ENCODE measurements at places on chromosomes 13 and 19.

- no peak for DNase-seq
These were observed 4.8 kb upstream of the CTXN1 start for GRCh38 chr19:7930765-7931164.

GRCh38 chr19:45825917-45826893 lies 11.1 kb upstream of the RSPH6A start:
- no peak for DNase-seq

GRCh38 chr19:10335352-10335985 lies 2.1 kb upstream of the RAVER1 start:
- DNase-seq: no peak

- DNase-seq: no peak
These were observed 9.2 kb downstream of the ONECUT3 start for GRCh38 chr19:1762243-1763117.

DNA sequence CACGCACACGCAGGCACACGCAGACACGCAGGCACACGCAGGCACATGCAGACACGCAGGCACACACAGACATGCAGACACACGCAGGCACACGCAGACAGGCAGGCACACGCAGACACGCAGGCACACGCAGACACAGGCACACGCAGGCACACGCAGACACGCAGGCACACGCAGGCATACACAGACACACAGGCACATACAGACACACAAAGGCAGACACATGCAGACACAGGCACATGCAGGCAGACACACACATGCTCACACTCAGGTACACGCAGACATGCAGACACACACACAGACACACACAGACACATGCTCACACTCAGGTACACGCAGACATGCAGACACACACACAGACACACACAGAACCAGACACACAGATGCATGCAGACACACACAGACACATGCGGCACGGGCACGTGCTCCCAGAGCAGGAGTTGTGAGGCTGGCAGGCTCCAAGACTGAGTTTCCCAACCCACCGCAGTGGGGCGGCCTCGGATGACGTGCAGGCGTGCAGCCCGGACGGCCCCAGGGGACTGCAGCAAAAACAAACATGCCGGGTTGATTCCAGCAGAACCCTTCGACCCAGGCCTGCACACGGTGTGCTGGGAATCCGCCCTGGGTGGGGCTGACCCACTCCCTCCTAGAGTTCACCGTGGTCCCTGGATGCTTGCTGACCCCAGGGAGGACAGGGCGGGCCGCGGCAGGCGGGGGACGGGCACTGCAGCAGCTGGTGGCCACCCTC lies 100.0 kb downstream of the GADD45B start:
- DNase-seq: peak; percentile 98

GRCh38 chr19:13844130-13844631 lies 32.8 kb upstream of the NANOS3 start:
- no peak for DNase-seq

GRCh38 chr13:113565526-113566226 lies 18.9 kb upstream of the TFDP1 start:
- DNase-seq: no peak

- no peak for DNase-seq
These were observed 23.1 kb upstream of the ASPDH start for GRCh38 chr19:50536662-50537305.

DNA sequence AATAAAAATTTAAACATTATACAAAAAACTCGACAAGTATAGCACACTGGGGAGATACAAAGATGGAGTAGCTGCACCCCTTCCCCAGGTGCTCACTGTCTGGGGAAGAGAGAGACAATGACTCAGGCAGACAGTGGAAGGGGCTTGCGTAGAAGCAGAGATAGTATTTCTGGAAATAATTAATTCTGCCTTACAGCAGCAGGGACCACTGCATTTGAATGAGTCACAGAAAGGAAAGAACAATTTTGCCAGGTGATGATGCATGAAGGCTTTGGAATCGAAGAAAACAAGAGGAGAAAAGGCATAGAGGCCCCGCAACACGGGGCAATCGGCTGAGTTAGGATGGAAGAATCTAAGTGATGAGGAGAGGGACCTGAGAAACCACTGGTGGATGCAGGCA lies 447.4 kb downstream of the EFNB2 start:
- no peak for DNase-seq

DNA sequence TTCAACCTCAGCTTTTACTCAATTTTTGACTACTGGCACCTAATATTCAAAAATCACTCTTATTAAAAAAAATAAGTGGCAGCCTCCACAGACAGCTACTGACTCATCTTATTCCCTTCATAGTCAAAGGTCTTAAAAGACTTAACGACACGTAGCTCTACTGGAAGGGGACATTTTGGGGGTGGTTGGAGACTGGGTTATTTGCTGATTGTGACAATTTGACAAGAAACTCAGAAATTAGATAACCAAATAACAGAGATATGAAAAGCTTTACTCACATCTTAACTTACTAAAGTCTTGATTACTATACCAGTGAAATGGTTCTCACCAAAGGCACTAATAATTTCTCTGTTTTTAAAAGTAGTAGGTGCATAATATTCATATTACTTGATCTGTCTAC lies 25.7 kb downstream of the UGGT2 start:
- no peak for DNase-seq

DNA sequence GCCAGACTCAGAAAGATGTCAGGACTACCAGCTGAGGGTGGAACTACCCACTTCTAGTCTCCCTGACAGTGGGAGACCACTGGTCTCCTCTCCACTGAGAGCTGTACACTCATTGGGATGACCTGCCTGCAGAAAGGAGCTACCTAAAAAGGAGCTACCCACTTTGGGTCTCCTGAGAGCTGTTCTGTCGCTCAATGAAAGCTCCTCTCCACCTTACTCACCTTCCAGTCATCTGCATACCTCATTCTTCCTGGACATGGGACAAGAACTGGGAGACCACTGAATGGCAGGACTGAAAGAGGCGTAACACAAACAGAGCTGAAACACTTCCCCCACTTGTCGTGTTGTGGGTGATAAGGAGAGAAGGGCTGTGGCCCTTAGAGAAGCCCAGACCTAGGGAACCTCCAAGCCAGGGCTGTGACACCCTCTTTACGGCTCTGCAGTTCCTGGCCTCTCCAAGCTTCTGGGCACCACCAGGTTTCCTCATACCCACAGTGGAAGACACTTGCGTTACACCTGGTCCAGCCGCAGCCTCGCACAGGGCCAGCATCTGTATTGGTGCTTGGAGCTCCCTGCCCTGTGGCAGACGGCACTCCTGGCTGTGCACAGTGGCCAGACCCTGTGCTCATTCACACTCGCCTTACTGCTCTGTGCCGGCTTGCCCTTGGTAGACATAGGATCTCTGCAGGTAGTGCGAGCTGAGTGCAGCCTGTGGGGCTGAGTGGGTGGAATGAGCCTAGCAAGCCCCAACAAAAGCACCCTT lies 54.9 kb upstream of the SLITRK6 start:
- DNase-seq: no peak

DNA sequence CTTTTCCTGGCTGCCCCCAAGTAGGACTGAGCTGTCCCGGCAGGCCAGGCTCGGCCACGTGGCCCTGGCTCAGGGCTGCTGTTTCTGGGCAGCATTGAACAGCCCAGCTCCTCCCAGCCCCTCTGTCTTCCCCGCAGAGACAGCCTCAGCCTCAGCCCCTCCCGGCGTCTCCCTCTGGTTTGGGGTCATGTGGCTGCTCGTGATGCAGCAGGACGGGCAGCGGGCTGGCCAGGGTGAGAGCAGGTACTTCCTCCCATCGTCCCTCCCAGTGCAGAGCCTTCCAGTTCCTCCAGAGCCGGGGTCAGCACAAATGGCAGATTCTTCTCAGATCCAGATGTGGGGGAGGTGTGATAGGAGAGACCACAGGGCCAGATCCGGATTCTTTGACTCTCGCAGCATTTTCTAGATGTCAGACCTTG lies 114.6 kb downstream of the KDM4B start:
- DNase-seq: peak; percentile 81

DNA sequence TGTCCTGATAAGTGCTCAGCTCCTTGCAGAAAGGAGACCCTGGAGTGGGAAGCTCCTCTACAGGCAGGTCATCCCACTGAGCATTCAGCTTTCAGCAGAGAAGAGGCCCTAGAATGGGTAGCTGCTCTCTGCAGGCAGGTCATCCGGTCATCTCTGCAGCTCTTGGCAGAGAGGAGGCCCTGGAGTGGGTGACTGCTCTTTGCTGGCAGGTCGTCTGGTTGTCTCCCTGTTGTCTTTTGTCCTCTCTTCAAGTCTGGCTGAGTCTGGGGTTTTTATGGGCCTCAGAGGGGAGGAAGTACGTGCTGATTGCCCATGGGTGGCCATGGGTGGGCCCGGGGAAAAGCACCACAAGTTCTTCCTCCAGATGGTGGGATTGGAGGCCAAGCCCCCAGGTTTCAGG lies 250.3 kb upstream of the EDNRB start:
- no peak for DNase-seq

GRCh38 chr19:33859016-33859415 lies 62.3 kb downstream of the KCTD15 start:
- no peak for DNase-seq

- DNase-seq: peak; percentile 12
These were observed 121.0 kb downstream of the MRPL57 start for GRCh38 chr13:21297447-21297846.

DNA sequence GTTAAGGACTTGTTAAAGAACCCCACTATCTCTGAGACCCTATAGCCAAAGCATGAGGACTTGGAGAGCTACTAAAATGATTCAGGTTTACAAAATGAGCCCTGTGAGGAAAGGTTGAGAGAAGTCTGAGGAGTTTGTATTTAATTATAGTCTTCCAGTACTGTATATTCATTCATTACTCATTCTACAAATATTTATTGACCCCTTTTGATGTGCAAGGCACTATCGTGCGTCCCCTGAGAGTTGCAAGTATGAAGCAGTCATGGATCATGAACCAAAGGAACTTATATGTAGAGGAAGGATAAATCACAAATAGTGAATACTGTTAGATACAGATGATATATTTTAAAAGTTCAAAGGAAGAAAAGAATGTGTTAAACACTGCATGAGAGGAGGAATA lies 84.4 kb downstream of the DNAJC15 start:
- DNase-seq: peak; percentile 24

GRCh38 chr19:15538774-15539173 lies 30.4 kb downstream of the CYP4F22 start:
- DNase-seq: peak; percentile 23

GRCh38 chr13:42272804-42273175 lies 838 bp downstream of the AKAP11 start:
- DNase-seq: no peak

- DNase-seq: peak; percentile 25
These were observed 14.3 kb downstream of the CCDC97 start for GRCh38 chr19:41324231-41324702.

All from choroid plexus epithelial cell (primary cell).